Central memory CD8-positive, alpha-beta T cell (primary cell): ENCODE measurements at places on chromosomes 1 and 21.
A peak's percentile ranks its signal among the peaks of the same experiment; 100 is the strongest.

- no peak for DNase-seq
- H3K4me3 ChIP-seq: no peak overlapping the region
- H3K4me1 ChIP-seq: no peaks in the 10 kb centered on the region
- no peaks in the 10 kb centered on the region for H3K27me3 ChIP-seq
- H3K27ac ChIP-seq: no peak overlapping the region
Measured at GRCh38 chr1:178684542-178685000, 40.5 kb upstream of the RALGPS2 start.

GRCh38 chr1:243596431-243597062 lies 253.5 kb downstream of the AKT3 start:
- peak overlapping the region; percentile 96 for H3K27ac ChIP-seq
- no peak for DNase-seq
- peak overlapping the region; percentile 69 for H3K4me3 ChIP-seq
- peaks cover 4% of the 10 kb centered on the region for H3K36me3 ChIP-seq

- H3K36me3 ChIP-seq: no peaks in the 10 kb centered on the region
- DNase-seq: no peak
- H3K27ac ChIP-seq: no peak overlapping the region
Measured at GRCh38 chr1:45973121-45973520, 159.3 kb downstream of the PIK3R3 start.

DNA sequence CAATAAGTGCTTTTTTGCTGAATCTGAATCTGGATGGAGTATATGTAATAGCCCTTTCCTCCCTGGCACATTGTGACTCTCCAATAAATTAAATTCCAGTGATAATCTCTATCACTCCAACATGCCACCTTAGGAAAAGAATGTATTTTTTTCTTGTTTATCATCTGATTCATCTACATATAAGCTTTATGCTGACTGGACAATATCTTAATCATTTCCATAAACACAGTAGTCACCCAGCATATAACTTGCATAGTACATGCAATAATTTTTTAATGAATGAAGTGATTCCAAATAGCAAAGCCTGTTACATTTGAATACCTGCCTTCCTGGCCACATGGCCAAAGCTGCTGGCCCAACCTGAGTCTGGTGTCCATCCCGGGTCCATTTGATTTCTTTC lies 477.6 kb upstream of the USP24 start:
- DNase-seq: no peak
- H3K4me3 ChIP-seq: no peak overlapping the region
- no peaks in the 10 kb centered on the region for H3K36me3 ChIP-seq
- H3K27me3 ChIP-seq: peaks cover 43% of the 10 kb centered on the region

DNA sequence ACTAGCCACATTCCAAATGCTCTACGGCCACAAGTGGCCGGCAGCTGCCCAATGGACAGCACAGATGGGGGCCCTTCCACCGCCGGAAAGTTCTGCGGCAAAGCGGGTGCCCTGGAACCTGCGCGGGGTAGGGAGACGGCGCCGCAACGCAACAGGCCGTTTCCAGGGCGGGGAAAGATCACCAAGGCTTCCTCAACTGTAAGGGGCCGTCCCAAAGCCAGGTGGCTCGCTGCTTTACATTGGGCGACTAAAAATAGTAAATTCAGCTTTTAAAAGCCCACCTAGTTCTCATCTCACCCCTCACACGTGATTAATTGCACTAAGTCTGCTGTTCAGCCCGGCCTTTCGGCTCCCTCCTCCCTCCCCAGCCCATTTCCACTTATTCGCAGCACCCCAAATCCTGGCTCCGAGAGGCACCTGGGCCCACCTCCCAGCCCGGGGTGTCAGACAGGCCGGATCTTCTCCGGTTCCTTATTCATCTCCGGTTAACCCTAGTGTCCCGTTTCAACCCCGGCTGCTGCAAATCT lies 643 bp downstream of the CFAP298 start:
- H3K27ac ChIP-seq: peak overlapping the region; percentile 96
- H3K4me3 ChIP-seq: peak overlapping the region; percentile 96
- H3K4me1 ChIP-seq: peaks cover 12% of the 10 kb centered on the region

- H3K27ac ChIP-seq: no peak overlapping the region
- no peaks in the 10 kb centered on the region for H3K27me3 ChIP-seq
- DNase-seq: no peak
- no peak overlapping the region for H3K4me3 ChIP-seq
Measured at GRCh38 chr1:185279571-185279970, 37.5 kb downstream of the IVNS1ABP start.

DNA sequence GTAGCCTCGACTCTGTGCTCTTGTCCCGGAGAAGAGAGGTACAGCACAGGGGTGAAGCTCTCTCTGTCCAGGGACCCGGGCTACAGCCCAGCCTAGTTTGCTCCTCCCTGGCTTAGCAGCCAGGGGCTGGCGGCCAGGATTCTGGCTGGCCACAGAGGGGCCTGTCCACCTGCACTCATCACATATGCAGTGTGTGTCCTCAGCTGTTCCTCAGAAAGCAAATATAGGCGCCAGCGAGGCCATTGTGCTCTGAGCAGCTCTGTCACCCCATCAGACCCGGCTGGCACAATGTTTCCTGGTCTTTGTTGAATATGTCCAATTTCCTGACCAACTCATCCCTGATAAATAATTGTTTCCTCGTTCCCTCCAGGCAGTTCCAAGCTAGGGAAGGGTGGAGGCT lies 28.5 kb downstream of the KCND3 start:
- no peaks in the 10 kb centered on the region for H3K36me3 ChIP-seq
- no peak for DNase-seq

GRCh38 chr1:9453375-9453774 lies 85.9 kb upstream of the SLC25A33 start:
- H3K27me3 ChIP-seq: peaks cover 18% of the 10 kb centered on the region
- no peaks in the 10 kb centered on the region for H3K4me1 ChIP-seq
- H3K36me3 ChIP-seq: no peaks in the 10 kb centered on the region
- H3K27ac ChIP-seq: no peak overlapping the region
- H3K4me3 ChIP-seq: no peak overlapping the region

DNA sequence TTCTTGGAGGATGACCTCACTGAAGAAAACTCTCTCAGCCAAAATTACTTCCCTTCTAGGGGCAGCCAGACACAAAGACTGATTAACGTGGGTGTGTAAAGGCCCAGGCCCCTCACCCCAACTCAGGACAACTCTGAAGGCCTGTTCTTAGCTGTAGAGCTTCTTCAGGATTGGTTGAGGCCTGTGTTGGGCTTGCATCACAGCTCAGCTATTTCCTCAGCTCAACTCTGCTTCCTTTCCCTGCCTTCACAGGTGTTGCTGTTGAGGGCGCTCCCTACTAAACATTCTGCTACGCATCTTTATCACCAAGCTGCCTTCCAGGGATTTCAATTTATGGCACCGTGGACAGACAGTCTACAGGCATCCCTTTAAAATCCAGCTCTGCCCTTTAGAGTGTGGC lies 36.8 kb downstream of the MAB21L3 start:
- peak; percentile 1 for DNase-seq
- H3K36me3 ChIP-seq: no peaks in the 10 kb centered on the region
- peaks cover 25% of the 10 kb centered on the region for H3K27me3 ChIP-seq
- H3K27ac ChIP-seq: no peak overlapping the region
- H3K4me1 ChIP-seq: peaks cover 14% of the 10 kb centered on the region

- H3K4me3 ChIP-seq: no peak overlapping the region
- peaks cover 2% of the 10 kb centered on the region for H3K36me3 ChIP-seq
- no peaks in the 10 kb centered on the region for H3K27me3 ChIP-seq
- no peak overlapping the region for H3K27ac ChIP-seq
- no peak for DNase-seq
Measured at GRCh38 chr1:112513112-112513870, 4.5 kb downstream of the WNT2B start.

- no peak overlapping the region for H3K4me3 ChIP-seq
- H3K4me1 ChIP-seq: peaks cover 6% of the 10 kb centered on the region
- no peaks in the 10 kb centered on the region for H3K36me3 ChIP-seq
Measured at GRCh38 chr1:229841230-229841629, 215.2 kb downstream of the URB2 start.

DNA sequence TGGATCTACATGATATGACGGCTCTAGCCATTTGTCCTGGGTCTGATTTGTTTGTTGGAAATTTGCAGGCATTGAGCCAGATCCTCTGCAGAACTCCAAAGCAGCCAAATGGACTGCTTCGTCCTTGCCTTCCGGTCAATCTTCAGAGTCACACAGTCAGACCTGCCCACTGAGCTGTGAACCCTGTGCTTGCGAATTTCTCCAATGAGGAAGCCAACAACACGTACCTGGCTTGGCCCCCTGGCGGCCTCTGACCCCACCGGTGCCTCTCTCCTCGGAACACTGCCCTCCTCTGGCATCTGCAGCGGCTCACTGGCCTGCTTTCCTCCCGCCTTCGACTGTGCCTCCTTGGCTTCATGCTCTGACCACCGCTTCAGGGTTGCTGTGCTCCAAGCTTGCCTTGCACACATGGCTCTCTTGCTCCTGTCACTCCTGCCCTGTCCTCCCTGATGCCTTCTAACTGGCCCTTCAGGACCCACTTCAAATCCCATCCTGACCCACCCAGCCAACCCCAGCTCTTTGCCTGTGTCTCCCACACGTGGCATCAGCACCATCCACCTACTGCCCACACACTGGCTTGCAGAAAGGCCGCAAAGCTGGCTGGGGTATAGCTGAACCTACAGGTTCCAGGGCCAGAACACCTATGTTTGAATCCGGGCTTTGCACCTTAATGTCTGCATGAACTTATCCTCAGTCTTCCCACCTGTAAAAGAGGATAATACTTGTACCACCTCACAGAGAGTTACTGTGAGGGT lies 128.2 kb downstream of the KCNN3 start:
- H3K27ac ChIP-seq: no peak overlapping the region
- H3K4me3 ChIP-seq: no peak overlapping the region
- H3K27me3 ChIP-seq: peaks cover 28% of the 10 kb centered on the region

DNA sequence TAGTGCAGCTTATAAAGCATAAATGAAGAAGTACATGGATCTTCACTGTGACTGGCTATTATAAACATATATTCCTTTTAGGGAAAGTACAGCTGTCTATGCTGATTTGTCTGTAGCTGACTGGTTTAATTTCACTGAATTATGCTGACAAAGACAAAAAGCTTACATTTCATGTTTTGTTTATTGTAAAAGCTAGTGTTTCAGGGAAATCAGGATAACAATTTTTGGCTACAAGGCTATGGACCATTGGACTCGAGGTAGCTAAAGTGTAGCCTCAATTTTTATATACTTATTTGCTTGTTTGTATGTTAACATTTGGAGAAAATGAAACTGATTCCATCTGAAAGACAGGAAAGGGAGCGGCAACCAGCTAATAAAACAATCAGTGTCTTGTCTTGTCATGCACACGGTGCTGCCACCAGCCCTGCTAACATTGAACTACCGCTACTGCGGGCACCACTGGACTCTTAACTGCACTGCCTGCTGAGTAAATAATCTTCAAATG lies 480.2 kb downstream of the COL11A1 start:
- no peak overlapping the region for H3K4me3 ChIP-seq
- no peaks in the 10 kb centered on the region for H3K36me3 ChIP-seq
- H3K4me1 ChIP-seq: no peaks in the 10 kb centered on the region
- H3K27ac ChIP-seq: no peak overlapping the region
- H3K27me3 ChIP-seq: no peaks in the 10 kb centered on the region
- no peak for DNase-seq

DNA sequence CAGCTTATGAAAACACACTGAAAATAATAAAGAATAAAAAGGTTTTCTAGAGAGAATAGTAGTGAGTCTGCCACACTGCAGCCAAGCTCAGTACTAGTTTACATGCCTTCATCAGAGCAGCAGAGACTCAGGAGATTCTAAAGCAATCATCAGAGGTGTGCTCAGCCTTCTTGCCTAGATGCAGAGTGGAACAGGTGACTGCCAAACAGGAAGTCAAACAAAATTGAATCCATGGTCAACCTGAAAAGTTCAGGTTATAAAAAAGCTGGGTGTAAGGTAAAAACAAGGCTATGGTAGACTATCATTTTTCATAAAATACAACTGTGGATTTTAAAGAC lies 165.3 kb upstream of the C1orf105 start:
- no peak overlapping the region for H3K27ac ChIP-seq
- H3K4me3 ChIP-seq: no peak overlapping the region
- no peak for DNase-seq
- H3K36me3 ChIP-seq: peaks cover 2% of the 10 kb centered on the region
- H3K4me1 ChIP-seq: peaks cover 16% of the 10 kb centered on the region

GRCh38 chr1:149931212-149931790 lies 3.7 kb upstream of the SF3B4 start:
- no peak overlapping the region for H3K4me3 ChIP-seq
- no peak for DNase-seq
- peaks cover 6% of the 10 kb centered on the region for H3K36me3 ChIP-seq

GRCh38 chr1:22388671-22389450 lies 62.8 kb upstream of the ZBTB40 start:
- no peaks in the 10 kb centered on the region for H3K4me1 ChIP-seq
- no peaks in the 10 kb centered on the region for H3K36me3 ChIP-seq
- H3K27me3 ChIP-seq: peaks cover 84% of the 10 kb centered on the region
- no peak overlapping the region for H3K4me3 ChIP-seq
- DNase-seq: no peak
- no peak overlapping the region for H3K27ac ChIP-seq

DNA sequence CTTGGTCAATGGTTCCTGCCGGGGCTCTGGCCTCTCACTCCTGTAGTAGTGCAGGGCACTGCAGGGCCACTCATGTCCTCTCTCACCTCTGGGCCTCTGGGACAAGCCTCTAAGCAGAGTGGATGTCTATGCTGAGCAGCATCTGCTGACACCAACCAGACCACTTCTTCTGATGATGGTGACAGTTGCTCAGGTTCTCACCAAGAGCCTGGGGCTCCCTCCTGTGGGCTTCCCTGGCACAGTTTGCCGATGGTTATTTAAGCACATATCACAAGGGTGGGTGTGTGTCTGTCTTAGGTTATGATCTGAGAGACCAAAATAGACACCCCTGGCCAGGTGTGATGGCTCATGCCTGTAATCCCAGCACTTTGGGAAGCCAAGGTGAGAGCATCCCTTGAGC lies 17.4 kb upstream of the GPR137B start:
- no peak for DNase-seq
- peaks cover 9% of the 10 kb centered on the region for H3K27me3 ChIP-seq
- no peak overlapping the region for H3K27ac ChIP-seq
- H3K36me3 ChIP-seq: no peaks in the 10 kb centered on the region
- peaks cover 21% of the 10 kb centered on the region for H3K4me1 ChIP-seq

DNA sequence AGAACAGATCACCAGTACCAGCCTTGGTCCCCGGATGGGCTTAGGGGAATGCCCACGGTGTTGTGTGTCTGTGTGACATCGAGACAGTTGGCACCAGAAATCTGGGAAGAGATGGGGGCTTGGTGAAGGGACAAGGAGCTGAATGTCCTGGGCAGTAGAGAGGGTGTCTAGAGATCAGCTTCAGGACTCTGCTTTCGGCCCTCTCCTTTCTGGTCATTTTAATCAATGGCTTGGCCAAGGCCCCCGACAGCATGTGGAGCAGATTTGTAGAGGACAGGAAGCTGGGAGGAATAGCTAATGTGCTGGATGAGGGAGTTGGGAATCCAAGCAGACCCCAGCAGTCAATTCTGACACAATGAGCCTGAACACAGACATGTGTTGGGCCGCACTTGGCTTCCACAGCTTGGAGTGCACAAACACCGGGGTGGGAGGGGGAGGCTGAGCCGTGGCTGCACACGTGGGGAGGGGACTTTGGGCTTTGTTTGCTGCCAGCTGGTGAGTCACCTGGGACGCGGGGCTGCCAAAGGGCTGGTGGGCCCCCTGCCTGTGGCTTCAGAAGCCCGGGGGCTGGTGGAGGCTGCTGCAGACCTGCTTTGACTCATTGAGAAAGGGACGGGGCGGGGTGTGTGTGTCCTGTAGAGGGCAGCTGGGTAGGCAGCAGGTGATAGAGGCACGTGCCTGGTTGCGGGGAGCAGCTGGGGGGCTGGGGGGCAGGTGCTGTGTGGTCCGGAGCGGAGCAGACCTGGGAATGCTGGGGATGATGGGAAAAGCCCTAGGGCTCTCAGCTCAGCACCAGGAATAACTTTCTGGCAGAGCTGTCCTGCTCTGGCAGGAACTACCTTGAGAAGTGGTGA lies 20.9 kb downstream of the SLC1A7 start:
- peaks cover 3% of the 10 kb centered on the region for H3K36me3 ChIP-seq
- peak overlapping the region; percentile 32 for H3K27ac ChIP-seq
- peaks cover 21% of the 10 kb centered on the region for H3K4me1 ChIP-seq
- no peak overlapping the region for H3K4me3 ChIP-seq
